NCI-H2107 (cell line): ENCODE measurements at places on chromosomes 1 and 21.

DNA sequence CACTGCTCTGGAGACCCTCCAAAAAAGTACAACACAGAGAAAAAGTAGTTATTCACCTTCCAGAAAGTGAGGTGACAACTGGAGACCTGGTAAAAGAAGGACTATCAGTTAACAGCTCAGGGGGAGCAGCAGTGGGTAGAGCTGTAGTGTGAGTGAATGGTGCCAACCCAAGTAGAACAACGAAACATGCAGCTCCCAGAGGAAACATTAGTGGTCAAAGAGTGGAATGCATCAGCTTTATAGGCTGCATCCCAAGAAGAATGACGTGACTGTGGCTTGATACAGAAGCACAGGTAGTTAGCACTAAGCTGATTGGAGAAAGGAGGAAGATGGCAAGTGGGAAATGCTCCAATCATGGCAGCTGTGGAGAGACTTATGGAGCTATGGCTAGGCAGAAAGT lies 275.7 kb upstream of the CAMK1G start:
- DNase-seq: peak; percentile 78

- DNase-seq: no peak
Observed at GRCh38 chr1:12422488-12422887, 192.7 kb downstream of the VPS13D start.

DNA sequence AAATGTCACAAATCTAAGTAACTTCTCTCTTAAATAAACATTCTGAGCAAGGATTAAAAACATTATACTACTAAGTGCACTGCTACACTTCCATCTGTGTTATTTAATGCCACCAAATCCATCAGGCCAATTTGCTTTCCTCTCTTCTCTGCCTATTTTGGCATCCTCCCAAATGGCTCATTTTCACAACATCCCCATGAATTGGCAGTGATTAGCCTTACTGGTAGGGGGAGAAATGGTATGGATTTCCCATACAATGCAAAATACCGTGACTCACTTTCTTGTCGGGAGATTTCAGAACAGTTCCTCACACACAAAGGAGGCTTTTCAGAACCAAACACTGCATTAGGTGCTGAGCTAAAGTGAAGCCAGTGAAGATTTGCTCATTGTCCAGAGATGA lies 195.7 kb downstream of the MIS18A start:
- DNase-seq: no peak

DNA sequence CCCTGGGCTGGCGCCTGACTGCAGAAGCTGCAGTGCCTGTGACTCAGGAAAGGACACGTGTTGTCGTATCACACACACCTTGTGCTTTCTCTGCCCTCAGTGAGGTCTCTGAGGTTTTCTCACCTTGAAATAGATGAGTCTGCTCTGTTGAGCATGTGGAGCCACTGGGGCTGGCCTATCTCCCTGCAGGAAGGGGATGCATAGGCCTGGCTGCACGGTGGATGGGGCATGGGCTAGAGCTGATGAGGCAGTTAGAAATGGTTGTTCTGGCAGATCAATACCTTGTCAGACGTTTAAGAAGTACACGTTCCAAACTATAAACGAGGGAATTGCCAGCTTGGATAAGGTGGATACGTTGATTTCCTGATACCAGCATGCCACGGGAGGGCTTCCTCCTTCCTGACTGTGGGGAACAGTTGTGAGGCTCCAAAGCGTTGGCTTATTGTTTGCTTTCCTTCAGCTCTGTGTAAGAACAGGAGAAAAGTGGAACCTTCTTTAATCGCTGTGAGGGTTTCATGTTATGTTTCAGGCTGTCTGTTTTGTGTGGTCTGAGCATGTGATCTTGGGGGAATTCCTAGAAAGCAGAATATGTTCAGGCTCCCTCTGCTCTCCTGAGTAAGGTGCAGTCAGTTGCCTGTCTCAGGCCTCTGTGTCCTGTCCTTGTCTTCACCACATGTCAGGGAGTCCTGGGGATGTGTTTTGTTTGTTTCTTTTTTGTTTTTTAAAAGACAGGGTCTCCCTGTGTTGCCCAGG lies 44.8 kb downstream of the PCNT start:
- no peak for DNase-seq

DNA sequence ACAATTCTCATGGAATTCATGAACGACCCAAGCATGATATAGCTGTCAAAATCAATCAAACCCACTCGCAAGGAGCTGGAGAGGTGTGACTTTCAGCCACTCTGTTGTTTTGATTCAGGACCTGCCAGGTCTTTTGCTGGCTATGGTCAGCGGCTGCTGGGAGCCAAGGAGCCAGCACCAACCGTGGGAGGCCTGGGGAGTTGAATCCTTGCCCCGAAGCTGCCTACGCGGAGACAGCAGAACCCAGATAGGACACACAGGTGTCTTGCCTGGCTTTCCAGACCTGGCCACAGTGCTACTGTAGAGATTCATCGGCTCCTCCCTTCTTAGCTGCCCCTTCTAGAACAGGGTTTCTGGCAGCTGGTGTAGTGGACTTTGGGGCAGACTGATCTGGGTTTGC lies 42.7 kb downstream of the ZSCAN20 start:
- DNase-seq: no peak

DNA sequence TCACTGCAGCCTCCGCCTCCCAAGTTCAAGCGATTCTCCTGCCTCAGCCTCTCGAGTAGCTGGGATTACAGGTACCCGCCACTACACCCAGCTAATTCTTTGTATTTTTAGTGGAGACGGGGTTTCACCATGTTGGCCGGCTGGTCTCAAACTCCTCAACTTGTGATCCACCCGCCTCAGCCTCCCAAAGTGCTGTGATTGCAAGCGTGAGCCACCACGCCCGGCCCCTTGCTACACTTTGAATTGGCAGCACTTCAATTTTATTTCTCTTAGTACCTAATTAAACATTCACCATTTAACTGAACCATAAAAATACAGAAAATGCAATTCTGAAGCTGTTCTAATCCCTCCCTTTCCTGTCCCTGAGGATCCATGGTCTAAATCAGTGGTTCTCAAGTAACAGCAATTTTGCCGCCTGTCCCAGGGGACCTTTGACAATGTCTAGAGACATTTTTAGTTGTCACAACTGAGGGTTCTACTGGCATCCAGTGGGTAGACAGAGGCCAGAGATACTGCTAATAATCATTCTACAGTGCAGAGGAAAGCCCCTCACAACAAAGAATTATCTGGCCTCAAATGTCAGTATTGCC lies 4.3 kb upstream of the BCL2L15 start:
- DNase-seq: no peak

DNA sequence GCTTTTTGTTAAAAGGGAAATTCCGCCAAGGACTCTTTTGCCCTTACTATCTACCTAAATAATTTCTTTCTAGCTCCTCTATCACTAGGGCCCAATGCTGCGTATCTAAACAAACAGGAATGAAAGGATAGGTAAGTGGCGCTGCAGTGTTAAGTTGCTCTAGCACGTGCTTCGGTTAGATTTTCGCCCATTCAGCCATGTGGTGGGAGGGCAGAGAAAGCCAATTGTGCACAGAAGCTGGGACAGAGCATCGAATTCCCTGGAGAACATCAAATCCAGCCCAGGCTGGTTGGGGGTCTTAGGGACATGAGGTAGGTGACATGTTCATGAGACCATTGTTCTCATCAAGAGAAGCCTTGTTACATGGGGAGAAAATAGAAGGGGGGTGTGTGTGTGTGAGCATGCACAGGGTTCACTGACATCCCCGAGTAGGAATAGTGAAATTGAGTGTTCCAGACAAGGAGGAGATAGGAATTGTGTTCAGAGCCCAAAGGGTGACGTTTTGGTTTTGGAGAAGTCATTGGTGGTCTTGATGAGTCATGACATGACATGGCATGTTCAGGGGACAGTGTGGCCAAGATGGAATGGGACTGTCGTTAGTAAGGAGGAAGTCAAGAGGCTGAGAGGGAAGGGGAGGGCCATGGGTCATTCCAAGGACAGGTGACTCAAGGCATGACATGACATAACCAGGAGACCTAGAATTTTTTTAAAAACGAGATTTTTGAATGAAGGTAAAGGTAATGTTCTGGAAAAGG lies 107.1 kb downstream of the TLR5 start:
- no peak for DNase-seq

GRCh38 chr1:8752411-8752810 lies 65.0 kb downstream of the RERE start:
- no peak for DNase-seq

GRCh38 chr1:228007801-228008341 lies 1.1 kb downstream of the WNT3A start:
- no peak for DNase-seq

DNA sequence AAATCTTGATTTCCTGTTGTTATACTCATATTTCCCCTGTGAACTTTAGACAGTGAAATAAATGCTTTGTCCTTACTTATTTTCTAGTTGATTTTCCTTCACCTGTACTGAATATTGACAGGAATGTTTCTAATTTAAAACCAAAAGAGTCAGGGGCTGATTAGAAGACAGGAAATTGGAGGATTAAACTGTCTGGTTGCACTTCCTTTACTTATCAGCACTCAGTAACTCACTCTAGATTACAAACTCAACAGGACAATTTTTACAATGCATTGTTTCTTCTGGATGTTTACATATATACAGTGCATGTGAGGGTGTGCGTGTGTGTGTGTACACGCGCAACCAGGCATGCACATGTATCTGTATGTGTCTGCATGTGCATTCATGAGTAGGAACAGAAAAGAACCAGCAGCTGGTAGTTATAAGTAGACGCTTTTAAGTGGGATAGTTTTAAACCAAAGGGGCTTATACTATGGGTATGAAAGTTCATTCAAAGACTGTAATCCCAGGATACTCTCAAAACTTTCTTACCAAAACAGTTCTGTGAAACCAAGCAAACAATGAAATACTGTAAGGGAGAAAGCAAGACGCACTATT lies 212.0 kb upstream of the NFIA start:
- DNase-seq: no peak

DNA sequence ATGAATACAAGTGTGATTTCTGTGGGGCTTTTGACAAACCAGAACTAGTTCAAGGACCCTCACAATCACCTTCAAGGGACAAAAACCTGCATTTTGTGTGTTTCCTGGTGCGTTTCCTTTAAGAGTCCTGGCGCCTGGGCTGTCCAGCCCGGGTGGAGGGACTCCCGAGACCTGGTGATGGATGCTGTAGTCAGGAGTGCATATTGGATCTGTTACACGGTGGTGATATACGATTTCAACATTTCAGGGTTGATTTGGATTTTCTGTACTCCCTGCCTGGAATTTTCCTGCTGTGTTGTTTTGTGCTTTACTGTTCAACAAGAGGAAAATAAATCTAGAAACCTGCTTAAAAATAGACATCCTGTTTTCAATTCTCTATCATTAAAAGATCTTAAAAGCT lies 162.0 kb downstream of the KIF26B start:
- no peak for DNase-seq

- DNase-seq: no peak
Observed at GRCh38 chr1:57616921-57617320, 193.1 kb upstream of the DAB1 start.

GRCh38 chr1:84174051-84174556 lies 30.0 kb downstream of the PRKACB start:
- no peak for DNase-seq

GRCh38 chr21:35920436-35920835 lies 139.9 kb downstream of the SETD4 start:
- no peak for DNase-seq

DNA sequence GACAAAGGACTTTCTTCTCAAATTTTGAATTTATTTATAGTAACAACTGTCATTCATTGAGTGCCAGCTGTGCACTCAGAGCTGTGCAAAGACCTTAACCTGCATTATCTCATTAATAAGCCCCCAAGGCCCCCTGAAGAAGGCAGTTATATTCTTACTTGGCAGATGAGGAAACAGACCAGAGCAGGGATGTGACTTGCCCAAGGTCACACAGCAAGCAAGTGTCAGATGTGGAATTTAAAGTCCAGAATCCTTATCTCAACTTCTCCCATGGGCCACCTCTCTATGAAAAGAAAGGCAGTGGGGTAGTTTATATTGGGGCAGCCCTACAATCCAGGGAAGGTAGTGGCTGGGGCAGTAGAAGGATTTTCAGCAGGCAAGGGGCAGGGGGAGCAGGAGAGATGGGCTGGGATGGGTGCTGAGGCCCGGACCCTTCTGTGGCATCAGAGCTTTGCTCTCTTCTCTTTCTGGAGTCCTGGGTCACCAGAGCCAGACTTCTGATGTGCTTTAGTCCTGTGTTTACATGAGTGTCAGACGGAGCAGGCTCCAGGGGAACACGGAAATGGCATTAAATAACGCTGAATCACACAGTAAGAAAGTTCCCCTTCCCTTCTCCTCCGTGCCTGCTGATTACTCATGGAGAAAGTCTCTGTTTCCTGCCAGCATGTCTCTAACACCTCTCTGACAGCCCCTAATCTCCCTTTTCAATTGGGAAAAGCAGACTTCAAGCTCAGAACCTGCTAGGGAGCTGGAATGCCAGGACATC lies 39.5 kb downstream of the EPHB2 start:
- no peak for DNase-seq

DNA sequence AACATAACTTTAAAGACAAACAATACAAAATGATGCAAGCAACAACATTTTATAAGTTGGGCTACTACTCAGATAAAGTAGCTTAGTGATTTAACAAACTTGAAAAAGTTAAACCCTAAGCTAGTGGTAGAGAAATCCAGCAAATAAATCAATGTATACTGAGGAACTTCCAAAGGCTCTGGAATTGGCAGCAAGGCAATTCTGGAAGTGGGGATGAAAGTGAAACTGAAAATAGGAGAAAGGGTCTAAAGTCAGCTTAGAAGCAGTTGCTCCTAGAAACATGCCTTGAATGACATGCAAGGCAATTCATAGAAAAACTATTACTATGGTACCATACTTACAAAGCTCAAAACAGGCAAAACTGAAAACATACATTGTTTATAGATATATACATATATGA lies 90.0 kb upstream of the CAMK1G start:
- DNase-seq: no peak

DNA sequence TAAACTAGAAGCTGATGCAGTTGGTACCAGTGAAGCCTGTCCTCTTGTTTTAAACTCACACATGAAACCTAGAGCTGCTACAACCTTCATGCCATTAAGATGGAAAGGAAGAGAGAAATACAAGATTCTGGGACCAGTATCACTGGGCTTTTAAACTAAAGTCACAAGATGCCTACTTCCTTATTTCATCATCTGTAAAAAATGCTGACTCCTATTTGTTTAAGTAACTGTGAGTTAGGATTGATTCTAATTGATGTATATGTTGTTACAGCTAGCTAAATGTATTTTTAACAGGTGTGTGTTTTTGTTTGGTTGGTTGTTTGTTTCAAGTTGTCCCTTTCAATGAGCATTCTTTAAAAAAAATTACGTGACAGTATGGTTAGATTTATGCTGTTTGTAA lies 833.3 kb upstream of the PRMT6 start:
- no peak for DNase-seq

GRCh38 chr1:93653656-93654055 lies 28.0 kb downstream of the BCAR3 start:
- DNase-seq: no peak
